ENCODE measurements at places on chromosomes 5 and 9.

DNA sequence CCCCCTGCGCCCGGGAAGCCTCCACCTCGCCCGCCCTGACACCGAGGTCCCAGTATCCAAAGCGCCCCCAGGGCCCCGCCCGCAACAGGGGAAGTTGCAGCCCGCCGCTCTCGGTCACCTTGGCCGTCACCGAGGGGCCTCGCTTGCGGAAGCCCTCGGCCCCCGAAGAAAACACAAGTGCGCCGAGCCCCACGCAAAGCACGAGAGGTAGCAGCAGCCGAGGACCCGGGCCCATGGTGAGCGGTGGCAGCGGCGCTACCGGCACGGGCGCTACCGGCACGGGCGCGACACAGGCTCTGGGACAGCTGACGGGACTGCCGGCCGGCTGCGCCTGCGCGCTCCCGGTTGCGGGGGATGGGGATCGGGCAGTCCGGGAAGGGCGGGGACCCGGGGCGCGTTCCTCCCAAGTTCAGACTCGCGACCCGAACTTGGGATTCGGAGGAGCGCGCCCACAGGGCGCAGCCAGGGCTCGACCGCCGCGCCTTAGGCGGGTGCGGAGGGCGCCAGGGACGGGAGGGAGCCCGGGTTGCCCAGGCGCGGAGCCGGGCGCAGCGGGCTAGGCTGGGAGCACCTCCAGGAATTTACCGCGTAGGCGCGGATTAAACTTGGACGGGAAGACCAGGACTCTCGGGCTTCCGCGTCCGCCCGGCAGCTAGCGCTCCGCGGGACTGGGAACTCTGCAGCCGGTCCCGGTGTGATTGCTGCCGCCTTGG is at the start of gene PPIC:
PPIC (minus strand) TSS at position 335 of the 713 bp plus-strand sequence; CDS start at position 235, 100 bp downstream.
- no peak for DNase-seq

GRCh38 chr5:160395111-160395510 is 4.7 kb downstream of the FAM200C start:
- no peak for DNase-seq

DNA sequence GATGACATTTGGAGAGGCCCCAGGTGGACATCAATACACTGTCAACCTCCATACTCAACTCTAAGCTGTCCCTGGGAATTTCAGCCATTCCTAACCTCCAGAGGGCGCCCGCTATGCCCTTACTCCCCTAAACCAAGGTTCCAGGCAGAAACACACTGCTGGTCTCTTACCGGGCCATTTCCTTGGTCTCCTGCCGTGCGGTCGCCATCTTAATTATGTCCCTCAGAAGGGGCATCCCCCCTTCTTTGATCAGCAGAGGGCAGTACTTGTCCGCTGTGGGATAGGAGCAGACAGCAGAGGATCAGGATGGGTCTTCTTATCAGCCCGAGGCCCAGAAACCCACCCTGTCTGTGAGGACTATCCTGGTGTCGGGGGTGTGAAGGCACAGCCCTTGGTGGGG is 9.3 kb upstream of the ZDHHC12 start:
- DNase-seq, result no peak

DNA sequence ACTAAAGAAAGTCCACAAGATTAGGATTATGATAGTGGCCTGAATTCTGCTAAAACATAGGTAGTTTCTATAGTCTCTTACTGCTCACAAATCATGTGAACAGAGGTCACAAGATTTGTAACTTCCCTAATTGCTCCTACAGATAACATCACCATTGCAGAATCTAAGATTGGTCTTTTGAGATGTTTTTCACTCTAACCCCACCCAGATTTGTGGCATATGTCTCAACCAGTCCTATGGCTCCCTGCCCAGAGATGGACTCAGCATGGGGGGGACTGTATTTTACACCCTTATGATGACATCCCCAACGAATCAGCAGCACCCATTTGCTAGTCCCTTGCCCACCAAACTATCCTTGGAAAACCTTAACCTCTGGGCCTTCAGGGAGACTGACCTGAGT is 1046.2 kb downstream of the CDH12 start:
- no peak for DNase-seq

GRCh38 chr5:60522292-60522905 is 177.6 kb downstream of the DEPDC1B start:
- DNase-seq, result no peak

DNA sequence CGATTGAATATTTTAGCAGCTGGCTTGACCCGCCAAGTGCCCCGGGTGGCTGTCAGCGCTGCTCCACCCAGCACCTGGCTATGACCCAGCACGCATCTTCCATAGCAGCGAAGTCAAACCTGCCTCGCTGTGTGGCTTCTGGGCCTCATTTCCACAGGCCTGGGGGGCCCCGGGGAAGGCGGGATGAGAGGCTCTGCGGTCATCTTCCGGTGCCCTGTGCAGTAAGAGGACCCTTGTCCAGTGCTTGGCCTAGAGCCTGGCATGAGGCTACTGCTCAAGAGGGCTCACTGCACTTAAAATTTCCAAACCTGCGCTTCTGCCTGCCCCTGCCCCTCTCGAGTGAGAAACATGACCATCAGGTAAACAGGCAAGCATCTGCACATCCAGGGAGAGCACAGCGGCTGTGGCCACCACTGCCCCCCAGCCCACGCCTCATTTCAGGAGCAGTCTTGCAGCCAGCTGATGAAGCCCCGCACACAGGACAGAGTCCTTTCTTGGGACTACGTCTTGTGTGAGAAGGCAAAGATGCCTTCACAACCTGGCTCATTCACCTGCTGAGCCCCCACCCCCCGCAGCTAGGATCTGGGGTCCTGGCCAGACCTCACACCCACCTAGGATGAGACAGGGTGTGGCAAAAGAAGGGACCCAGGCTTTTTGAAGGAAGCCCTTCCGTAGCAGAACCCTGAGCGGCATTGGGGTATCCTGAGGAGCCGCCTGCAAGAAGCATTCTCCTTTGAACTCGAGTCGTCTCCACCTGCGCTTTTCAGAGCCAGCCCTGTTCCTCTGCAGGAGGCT is 69.5 kb upstream of the UNC5A start:
- DNase-seq, result no peak

- DNase-seq, result no peak
These were observed 12.8 kb upstream of the FBXL7 start for GRCh38 chr5:15487228-15487627.

GRCh38 chr9:132059361-132059760 is 20.3 kb downstream of the MED27 start:
- DNase-seq, result no peak

DNA sequence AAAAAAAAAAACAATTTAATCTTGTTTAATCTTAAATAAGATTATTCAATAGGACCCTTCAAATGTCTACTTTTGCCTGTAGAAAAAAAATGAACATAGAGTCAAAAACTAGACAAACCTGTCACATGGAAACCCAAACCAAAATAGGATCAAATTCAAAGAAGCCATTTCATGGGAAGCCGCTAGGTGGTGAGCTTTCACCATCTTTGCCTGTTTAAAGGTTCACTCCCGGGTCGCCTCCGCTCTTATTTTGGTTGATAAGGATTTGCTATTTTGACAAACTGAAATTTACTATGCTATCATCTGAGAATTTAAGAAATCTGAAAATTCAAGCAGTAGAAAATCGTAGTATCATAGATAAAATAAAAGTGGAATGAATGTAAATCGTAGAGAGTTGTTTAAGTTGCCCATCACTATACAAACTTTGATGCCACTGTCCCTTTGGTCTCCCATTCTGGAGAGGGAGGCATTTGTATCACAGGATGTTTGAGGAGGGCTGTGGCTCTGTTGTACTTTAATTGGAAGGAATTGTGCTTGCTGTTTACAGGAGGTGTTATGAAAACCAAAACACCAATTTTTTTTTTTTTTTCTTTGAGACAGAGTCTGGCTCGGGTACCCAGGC is 43.5 kb upstream of the DNAH5 start:
- no peak for DNase-seq

GRCh38 chr5:72400950-72401349 is 80.8 kb downstream of the PTCD2 start:
- no peak for DNase-seq

- no peak for DNase-seq
These were observed 6.1 kb downstream of the S100Z start for GRCh38 chr5:76855961-76856360.

Data from activated CD4-positive, alpha-beta T cell treated with anti-CD3 and anti-CD28 coated beads for 1 hour (primary cell).